GDM1 (cell line): ENCODE measurements at places on chromosomes 6 and 20.

DNA sequence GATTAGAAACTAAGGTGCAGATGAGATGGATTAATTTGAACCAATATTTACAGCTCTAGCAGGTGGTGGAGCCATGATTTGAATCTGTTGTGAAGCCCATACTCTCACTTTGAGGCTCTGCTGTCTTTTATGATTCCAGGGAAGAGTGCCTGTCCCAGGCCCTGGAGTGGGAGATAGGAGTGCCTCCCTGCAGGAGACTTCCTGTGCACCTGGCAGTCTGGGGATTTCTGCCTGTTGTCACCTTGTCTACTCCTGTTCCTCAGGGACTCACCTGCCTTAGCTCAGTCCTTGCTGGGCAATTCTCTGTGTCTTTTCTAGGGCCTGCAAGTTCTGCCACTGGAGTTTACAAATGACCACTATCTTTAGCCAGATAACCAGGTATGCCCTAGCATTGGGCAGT lies 46.3 kb downstream of the SCAND1 start:
- DNase-seq, result no peak

- DNase-seq, result no peak
These were observed 57.1 kb downstream of the OGFRL1 start for GRCh38 chr6:71345476-71346333.

DNA sequence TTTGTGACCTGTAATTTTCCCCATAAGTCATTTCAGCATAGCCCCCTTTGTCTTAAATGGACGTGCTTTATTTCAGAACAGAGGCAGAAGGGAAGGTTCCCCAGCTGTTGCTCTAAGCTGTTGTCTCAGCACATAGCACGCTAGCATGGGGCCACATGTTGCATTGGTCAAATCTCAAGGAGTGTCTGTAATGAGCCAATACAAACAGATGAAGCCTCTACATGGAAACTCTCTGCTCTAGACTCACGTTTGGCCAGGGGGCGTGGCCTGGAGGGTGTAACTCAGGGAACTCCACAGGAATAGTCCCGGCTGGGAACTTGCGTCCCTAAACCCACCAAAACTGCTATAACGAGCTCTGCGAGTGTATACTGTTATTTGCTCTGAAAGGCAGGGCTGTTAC lies 35.2 kb upstream of the SLC22A2 start:
- no peak for DNase-seq

DNA sequence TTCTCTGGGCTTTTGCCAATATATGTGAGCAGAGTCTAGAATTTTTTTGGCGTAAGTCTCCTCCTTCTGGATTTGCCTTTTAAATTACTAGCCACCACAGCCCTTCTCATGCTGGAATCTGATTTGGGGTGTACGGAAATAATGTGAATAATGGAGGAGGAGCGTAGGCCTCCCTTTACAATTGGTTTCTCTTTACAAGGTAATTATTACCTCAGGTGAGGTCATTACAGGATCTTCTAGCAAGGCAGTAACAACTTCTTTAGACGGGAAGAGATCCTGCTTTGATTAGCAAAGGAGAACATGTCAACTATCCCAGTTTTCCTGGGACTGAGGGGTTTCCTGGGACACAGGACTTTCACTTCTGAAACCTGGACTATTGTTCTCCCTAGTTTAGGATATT lies 8.9 kb downstream of the RWDD2A start:
- DNase-seq, result no peak

GRCh38 chr6:107730106-107730505 lies 94.0 kb downstream of the SCML4 start:
- DNase-seq, result no peak

DNA sequence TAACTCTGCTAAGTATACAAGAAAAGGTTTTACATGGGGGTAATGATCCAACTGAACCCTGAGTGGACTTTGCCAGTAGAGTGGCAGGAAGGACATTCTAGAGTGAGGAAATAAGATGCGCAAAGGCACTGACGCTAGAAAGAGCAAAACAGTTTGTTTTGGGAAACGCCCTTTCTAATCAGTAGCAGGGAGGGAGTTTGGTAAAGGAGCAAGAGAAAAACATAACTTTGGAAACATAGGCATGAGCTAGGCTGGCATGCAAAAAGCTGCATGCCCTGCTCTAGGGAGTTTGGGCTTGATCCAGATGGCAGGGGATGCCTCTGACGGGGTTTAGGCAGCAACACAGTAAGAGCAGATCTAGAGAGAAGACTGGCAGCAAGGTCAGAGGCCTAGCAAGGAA lies 135.2 kb downstream of the DST start:
- no peak for DNase-seq

- DNase-seq, result no peak
These were observed 75.1 kb upstream of the DUSP22 start for GRCh38 chr6:217048-217659.

- DNase-seq, result no peak
These were observed 1.5 kb upstream of the CPNE5 start for GRCh38 chr6:36840432-36841403.

DNA sequence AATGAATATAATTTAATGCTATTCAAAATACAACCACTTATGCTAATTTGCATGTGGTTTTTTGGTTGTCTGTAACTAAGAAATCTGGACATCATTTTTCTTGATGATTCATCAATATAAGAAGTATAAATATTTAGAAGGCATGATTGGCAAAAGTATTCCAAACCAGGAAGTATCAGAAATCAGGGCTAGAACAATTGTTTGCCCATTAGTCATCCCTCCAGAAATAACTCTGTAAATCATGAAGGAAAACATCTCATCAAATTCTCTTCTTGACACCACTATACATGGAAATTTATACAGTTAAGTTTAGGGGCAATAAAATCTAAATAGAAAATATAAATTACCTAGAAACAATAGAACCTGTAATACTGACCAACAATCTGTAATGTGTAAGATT lies 554.7 kb upstream of the HS3ST5 start:
- no peak for DNase-seq

DNA sequence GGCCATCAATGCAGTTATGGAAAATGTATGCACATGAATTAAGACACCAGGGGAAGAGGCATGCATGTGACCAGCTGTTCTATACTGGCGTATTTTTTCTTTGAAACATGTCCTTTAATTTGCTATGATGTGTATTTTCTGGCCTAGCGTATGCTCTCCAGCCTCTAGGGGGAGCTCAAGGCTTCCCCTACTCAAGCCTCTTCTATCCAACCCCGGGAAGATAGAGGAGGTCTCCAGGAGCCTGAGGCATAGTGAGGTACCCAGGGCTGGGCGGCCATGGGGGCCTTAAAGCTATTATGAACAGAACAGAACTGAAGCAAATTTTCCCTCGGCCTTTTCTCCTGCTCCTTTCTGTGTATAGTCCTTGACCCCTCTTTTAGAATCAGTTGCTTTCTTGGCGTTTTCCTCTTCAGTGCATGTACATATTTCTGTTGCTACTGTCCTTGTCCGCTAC lies 528.9 kb downstream of the MAFB start:
- peak; percentile 29 for DNase-seq

DNA sequence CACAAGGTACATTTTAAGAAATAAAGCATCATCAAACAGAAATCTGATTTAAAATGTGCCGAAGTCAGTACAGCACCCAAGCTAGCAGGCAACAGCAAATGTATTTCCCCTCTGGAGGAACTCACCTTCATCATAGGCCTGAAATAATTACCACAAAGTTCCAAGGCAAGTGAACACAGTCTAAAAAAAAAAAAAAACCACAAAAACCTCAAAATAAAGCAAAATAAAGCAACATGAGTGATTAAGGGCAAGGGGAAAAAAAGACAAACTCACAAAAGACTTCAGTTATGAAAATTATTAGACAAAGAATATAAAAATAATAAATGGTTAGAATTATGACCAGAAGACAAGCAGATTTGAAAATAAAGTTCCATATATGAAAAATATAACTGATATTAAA lies 10.4 kb downstream of the GPR63 start:
- DNase-seq, result no peak

DNA sequence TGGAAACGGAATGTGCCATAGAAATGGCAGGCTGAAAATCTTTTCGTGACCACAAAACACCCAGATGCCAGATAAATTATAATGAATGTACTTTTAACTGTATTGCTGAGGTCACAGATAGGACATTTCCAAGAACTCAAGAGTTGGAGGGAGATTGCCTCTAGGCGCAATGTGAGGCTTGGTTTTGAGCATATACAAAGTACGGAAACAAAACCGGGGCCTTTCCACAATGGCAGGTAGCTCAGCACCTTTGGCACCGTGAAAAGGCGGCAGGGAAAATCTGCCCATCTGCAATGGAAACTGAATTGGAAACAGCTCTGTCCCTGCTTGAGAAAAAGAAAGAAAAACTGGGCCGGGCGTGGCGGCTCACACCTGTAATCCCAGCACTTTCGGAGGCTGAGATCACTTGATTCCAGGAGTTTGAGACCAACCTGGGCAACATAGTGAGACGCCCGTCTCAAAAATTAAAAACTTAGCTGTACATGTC lies 10.5 kb upstream of the C20orf144 start:
- no peak for DNase-seq

DNA sequence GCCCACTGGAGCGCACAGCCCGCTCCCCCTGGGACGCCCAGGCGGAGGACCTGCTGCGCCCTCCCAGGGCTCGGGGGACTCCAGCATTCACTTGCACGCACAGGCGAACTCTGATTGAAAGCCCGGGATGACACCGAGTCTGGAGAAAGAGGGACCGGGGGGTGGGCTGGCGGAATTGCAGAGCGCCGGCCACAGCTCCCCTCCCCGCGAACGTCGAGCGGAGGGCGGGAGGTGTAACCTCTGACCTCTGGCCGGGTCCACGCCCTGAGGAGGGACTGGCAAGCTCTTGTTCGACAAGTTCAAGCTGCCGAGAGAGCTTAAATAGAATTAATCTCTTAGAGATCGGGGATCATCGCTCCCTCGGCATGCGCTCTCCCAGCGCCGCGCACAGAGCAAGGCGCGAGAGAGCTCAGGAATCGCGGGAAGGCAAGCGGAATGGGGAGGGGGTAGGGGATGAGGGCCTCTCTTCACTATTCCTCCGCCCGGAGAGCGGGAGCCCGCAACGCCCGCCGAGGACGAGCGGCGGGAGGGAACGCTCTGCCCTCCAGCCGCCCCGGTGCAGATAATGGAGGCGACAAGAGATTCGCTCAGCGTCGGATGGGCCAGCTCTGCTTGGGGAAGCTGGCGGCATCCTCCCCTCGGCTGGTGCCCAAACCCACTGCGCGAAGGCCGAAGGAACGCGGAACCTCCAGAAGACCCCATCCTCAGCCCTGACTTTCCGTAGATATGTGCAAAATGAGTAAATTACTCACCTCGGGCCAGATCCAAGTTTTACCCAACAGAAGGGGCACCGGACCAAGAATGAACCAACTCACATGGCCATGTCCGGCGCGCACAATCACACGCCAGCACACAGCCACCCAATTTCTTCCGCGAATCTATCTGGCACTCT lies 761 bp upstream of the NR2E1 start:
- no peak for DNase-seq

GRCh38 chr20:57199656-57200405 lies 66.6 kb downstream of the BMP7 start:
- DNase-seq, result no peak

- DNase-seq, result no peak
These were observed 29.4 kb downstream of the PHACTR3 start for GRCh38 chr20:59633656-59634251.
